ENCODE measurements at places on chromosomes 1 and 21. TPM values are rescaled to one million over a fixed set of nuclear protein-coding genes. Genes with fewer than 3 reads are reported as not detected.

DNA sequence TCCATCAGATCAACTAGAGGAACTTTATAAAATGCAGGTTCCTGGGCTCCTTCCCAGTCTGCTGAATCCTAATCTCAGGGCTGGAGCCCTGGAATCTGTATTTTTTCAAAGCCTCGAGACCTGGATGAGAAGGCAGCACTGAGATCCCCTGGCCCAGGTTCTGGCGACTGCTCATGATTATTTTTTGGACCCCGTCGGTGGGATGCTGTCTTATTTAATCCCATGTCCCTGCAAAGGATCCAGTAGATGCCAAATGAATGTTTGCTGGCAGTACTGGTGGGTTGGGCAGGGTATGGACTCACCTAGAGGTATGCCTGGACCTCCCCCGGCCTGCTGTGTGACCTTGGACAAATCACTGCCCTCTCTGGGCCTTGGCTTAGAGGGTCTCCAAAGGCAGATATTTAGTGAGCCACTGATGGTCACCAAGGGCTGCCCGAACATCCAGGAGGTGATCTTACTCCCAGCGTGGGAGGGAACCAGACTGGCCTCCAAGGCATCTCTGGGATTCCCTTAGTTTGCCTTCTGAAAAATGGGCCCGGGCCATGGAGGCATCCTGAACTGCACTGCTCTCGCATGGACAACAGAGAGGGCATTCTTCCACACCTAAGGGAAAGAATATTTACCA is 91.6 kb upstream of the RUNX3 start:
- no peak for DNase-seq

- DNase-seq, result no peak
Observed at GRCh38 chr1:65606426-65606825, 186.0 kb downstream of the LEPR start.

DNA sequence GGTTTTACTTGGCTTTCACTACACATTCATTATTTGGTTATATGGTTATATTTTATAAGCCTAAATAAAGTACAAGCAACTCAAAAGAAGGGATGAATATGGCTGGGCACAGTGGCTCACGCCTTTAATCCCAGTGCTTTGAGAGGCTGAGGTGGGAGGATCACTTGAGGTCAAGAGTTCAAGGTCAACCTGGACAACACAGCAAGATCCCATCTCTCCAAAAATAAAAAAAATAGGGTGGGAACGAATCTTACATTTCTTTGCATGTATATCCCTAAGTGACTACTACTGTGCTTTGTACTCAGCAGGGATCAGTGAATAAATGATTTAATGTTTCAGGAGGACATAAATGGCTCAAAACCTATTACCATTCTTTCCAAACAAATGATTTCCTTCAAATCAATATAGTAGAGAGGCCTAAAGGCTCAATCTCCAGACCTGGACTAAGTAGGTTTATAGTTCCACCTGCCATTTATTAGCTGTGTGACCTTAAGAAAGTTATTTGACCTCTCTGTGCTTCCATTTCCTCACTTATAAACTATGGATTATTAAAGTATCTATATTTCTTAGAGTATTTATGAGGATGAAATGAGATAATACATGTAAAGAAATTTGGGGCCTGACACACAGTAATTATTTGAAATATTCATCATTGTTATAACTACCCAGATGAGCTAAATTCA is 28.3 kb downstream of the TGFBR3 start:
- no peak for DNase-seq

- no peak for DNase-seq
Observed at GRCh38 chr1:12177156-12177998, 10.6 kb downstream of the TNFRSF1B start.

The CDC7 gene
- total RNA-seq, result 64.8 TPM

DNA sequence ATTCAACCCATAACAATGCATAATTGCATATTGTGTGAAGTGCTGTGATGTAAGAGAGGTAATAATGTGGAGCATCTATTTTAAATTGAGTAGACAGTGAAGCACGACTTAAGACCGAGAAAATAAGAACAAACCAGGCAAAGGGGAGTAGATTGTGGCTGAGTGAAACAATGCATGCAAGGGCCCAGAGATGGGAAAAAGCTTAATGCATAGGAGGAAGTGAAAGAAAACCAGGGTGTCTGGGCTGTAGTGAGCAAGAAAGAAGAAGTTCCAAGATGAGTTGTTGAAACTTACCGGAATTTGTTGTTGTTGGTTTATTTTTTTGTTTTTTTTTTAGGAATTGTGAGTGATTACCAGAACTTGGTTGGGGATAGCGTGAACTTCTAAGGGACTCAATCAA is 104.7 kb downstream of the SNX7 start:
- no peak for DNase-seq

The S100A10 gene
- total RNA-seq, result 44.8 TPM

The GSTM2 gene
- 46.6 TPM for total RNA-seq

The RAB4A gene
- 69.0 TPM for total RNA-seq

DNA sequence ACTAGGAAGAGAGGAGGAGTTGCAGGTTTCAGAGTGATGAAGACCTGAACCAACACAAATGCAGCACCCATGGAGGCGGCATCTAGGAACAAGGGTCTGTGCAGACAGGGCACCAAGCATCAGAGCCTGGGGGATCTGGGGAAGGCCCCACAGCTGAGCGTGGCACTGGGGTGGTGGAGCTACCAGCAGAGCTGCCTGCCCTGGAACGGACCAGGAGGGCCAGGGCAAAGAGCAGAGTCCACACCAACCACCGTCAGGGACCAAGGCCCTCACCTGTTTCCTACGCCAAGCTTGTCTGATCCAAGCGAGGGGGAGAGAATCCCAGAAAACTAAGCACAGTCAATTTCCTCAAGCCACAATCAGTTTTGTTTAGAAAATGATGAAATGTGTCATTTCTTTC is 79.0 kb upstream of the SYT6 start:
- DNase-seq, result no peak

The CCDC17 gene
- 1.9 TPM for total RNA-seq

The IKBKE gene
- 8.6 TPM for total RNA-seq

DNA sequence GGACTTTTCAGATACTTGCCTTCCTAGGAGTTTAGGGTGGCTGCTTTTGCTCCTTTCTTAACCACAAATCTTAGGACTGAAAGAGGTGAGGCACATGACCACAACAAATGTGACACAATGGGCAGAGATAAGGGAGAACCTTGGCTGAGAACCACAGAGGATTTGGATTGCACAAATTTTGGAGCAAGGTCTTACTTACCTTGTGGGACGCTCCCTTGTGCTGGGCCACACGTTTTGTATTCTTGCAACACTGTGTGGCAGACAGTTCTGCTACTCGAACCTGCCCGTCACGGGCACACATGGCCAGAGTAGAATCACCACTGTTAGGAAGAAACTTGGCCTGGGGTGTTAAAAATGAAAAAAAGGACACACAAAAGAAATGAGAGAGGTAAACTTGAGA is 23.9 kb downstream of the DCAF8 start:
- no peak for DNase-seq

- no peak for DNase-seq
Observed at GRCh38 chr21:45220071-45220481, 67.6 kb downstream of the POFUT2 start.

GRCh38 chr1:156525071-156525501 is 24.5 kb upstream of the MEF2D start:
- DNase-seq, result no peak

- DNase-seq, result no peak
Observed at GRCh38 chr1:110879758-110880606, 7.0 kb downstream of the CD53 start.

GRCh38 chr1:153790313-153790965 is 15.2 kb downstream of the SLC27A3 start:
- DNase-seq, result no peak

The LAMC2 gene
- total RNA-seq, result not detected

GRCh38 chr1:215992620-215993019 is 425.5 kb downstream of the KCTD3 start:
- no peak for DNase-seq
